ENCODE measurements at places on chromosomes 7 and 10.

DNA sequence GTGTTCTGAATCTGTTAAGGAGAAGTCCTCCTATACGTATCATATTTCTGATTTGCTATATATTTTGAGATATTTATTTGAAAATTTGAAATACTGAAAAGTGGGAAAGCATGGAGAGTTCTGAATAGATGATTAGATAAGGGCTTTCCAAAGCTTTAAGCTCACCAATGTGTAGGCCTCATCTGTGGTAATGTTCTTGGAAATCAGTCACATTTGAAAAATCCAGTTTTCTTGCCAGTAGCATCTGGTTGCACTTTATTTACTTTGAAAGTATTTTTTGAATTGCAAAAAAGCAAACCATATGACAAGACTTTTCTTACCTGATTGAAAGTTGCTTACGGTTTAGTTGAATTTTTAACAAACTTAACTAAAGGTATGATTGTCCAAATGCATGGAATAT, 21.7 kb downstream of the ADD3 start:
- DNase-seq, result peak; percentile 47

GRCh38 chr10:34850036-34850435, 34.9 kb upstream of the PARD3 start:
- DNase-seq, result no peak

- peak; percentile 29 for DNase-seq
Observed at GRCh38 chr7:76054123-76055120, 6.5 kb downstream of the MDH2 start.

DNA sequence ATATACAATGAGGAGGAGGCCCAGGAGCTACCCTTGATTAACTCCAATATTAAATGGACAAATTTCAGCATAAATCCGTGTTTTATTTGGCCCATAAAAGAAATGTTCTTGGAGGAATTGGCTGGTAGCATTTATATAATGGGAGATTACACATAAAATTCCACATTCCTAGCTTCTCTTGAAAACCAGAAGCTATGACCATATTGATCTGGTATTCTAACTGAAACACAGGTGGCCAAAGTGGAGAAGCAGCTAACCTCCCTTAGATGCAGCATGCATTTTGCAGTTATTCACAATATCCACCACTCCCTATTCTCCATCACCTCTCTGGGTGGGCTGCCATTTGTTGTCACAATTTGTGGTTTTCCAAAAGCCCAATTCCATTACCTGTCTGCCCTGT, 148.8 kb upstream of the CACNA2D1 start:
- no peak for DNase-seq

DNA sequence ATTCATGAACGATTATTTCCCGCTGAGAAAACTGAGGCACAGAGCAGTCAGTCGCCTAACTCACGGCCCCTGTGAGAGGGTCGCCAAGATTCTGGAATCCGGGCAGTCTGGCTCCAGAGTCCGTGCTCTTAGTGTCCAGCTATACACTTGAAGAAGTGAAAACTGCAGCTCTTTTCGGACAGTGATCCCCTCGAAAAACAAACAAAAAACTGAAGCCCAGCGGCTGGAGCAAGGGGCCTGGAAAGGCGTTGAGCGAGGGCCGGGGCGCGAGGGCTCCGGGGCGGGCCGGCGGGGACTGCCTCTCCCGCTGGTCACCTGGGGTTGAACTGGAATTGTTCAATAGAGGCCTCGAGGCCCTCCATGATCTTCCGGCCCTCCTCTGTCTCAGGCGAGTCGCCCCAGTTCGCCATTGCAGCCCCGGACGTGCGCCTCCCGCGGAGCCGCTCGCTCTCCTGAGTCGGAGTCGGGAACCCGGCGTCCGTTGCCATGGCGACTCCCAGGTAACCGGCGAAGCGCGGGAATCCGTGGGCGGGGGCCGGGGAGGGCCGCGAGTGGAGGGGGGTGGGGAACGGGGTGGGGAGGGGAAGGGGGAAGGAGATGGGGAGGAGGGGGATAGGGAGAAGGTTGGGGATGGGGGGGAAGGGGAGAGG, 881 bp downstream of the C10orf67 start:
- no peak for DNase-seq

- peak; percentile 32 for DNase-seq
Observed at GRCh38 chr10:75407713-75408508, 6.3 kb upstream of the ZNF503 start.

DNA sequence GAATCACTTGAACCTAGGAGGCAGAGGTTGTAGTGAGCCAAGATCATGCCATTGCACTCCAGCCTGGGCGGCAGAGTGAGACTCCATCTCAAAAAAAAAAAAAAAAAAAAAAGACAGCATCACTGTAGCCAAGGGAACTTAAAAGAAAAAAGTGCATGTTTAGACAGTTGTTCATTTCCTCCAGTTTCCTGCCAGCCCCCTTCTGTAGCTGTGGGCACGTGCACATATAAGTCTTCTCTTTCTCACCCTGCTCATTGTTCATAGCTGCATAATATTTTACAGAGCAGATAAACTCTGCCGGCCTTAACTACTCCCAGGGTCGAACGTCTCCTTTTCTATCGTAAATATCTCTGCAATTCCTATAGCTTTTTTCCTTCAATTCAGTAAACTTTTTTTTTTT, 132.6 kb downstream of the LHPP start:
- DNase-seq, result no peak

- DNase-seq, result peak; percentile 50
Observed at GRCh38 chr7:155644971-155645509, 579 bp downstream of the RBM33 start.

- no peak for DNase-seq
Observed at GRCh38 chr7:25151773-25152172, 26.7 kb upstream of the CYCS start.

DNA sequence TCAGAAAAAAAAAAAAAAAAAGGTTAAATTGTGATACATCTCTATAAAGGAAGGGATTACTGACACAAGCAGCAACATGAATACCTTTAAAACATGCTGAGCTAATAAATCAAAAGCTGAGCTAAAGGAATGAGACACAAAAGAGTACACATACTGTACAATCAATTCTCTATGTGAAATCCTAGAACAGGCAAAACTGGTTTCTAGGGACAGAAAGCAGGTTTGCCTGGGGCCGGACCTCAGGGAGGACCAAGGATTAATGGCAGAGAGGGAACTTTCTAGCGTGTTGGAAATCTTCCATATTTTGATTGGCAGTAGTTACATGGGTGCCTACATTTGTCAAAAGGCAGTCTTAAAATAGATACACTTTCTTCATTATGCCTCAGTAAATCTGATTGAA, 52.5 kb downstream of the KLRG2 start:
- DNase-seq, result no peak

DNA sequence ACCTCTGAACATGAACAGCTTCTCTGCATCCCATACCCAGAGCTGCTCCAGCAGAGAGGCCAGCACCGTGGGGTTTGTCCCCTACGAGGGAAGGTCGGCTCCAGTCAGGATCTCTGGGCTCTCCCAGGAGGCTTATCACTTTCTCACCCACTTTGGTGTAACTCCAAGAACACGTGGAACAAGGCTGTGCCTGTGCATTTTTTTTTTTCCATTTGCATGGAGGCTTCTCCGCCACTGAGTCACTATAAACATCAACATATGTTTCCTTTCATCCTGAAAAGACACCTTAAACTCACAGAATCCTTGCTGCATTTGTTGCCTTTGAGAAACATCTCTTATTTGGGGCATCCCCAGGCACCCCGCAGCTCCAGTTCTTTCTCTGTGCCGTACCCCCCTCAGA, 29.4 kb upstream of the ECHDC3 start:
- no peak for DNase-seq

GRCh38 chr10:132571650-132572544, 34.3 kb downstream of the INPP5A start:
- DNase-seq, result peak; percentile 84

GRCh38 chr7:25624051-25624450, 395.8 kb upstream of the NPVF start:
- no peak for DNase-seq

GRCh38 chr10:61643316-61643751, 19.4 kb upstream of the CABCOCO1 start:
- peak; percentile 20 for DNase-seq

GRCh38 chr7:15854841-15855524, 168.5 kb upstream of the MEOX2 start:
- no peak for DNase-seq

DNA sequence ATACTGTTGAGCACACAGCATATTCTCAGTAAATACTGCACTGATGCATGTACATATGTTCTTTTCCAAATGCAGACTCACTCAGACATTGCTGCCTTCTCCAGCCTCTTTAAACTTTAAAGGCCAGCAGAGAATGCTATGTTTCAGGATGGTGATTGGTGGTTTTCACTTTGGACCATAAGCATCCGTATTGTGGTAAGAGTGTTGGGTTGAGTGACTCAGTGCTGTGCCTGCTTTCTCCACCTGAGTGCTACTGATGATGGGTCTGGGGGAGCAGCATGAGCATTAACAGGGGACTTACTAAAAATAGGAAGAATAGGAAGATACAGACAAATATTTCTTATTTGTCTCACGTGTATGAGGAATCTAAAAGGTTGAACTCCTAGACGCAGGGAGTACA, 56.3 kb upstream of the ZNF92 start:
- DNase-seq, result no peak

DNA sequence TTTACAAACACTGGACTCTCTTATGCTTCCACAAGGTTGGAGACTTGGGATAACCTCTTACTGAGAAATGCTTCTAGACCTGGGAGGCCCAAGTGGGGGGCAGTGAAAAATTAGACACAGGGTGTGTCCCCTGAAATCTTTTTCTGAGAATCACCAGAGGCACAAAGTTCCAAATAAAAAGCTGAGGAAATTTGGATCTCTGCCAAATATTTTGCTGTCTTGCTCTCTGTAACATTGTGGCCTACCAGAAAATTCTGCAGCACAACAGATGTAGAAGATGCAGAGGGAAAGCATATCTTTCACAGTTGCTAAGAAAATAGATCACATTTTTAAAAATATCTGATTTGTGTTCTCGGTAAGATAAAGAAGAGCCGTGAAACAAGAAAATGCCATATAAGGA, 849.4 kb downstream of the CCSER2 start:
- no peak for DNase-seq

DNA sequence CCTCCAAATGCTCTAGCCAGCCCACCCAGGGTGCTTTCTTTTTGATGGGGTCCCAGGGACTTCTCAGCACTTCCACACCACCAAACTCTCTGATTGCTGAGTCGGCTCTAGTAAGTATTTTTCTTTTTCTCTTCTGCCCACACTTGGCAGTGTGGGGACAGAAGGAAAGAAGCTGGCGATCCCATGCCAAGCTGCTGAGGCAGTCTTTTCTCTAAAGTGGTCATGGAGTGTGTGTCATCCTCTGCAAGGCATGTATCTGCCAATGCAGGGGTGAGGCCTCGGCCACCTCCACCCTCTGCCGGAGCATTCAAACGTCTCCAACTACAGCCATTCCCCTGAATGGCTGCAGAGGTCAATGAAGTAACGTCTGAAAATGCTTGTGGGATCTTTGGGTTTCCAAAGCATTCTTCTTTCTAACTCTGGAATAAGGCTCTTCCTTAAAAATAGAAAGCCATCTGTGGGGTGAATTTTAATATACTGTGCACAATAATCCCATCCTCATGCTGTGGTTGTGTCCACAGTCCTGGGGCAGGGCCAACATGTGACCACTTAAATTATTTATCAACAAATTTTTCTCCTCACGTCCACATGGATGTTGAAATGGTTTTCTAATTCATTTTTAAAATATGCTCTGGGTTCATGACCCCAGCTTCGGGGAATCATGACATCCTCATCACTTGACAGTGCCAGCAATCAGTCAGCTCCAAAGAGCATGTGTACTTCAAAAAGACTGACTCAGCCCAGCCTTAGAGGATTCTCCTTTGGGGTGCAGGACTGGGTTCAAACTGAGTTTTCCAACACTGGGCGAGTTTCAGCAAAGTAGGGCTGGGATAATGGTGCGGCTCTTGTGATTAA, 171.3 kb upstream of the ITGB1 start:
- DNase-seq, result peak; percentile 96

Measured in AG08395 (cell line).